ENCODE measurements at places on chromosomes 6 and 20.

GRCh38 chr20:37190354-37191112, 11.2 kb upstream of the MROH8 start:
- no peak for DNase-seq

- no peak for DNase-seq
Observed at GRCh38 chr6:53055873-53056272, 9.3 kb upstream of the FBXO9 start.

DNA sequence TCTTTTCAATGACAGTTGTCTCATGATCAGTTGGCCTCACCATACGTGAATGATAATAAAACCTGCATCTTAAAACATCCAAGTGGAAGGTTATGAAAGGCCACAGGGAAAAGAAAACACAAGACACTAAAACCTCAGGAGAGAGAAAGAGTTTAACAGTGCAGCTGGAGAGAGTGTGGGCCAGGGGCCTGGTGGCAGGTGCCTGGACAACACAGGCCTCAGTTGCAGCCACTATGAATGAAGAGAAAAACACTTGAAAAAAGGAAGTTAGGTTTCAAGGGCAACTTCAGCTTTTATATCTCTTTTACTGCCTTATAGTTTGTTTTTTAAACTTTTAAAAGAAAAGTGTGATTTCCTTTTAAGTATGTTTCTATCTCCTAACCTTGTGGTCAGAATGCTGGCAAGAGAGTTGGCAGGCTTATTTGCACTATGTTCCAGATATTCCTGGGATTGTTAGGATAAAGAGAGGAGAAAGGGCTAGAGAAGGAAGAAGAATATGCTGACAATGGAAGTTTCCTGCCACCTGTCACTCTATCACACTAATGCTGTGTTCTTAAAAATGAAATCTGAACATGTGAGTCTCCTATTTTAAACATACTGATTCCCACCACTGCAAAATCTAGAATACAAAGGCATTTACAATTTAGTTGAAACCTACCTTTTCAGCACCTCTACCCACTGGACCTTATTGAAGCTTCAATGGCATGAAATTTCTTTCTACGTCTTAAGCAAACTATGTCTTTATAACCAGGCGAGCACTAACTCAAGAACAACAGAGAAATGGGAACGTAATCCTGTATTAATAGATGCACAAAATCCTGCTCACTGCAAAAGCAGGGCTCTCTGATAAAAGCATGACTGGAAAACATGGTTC, 222.4 kb downstream of the CD83 start:
- no peak for DNase-seq

GRCh38 chr6:130355572-130355971, 10.2 kb upstream of the TMEM200A start:
- DNase-seq: no peak

DNA sequence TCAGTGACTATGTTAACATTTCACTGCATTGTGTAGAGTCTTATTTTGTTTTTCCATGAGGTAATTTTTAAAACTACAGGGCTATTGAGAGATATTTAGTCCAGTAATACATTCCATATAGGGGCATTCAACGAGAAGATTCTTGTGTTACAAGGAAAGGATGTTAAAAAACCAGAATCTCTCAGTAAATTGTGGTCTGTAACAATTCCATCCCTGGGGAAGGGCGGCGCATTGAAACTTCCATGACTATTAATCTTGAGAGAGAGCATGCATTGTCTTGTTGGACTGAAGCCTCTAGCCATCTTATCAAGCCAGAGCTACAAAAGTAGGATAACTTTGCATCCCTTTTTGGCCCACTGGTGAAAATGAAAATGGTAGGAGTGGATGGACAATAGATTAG, 119.7 kb downstream of the BCKDHB start:
- no peak for DNase-seq

GRCh38 chr6:132746048-132746447, 11.7 kb downstream of the VNN2 start:
- no peak for DNase-seq

GRCh38 chr6:166704171-166704570, 77.1 kb upstream of the RPS6KA2 start:
- DNase-seq: no peak

DNA sequence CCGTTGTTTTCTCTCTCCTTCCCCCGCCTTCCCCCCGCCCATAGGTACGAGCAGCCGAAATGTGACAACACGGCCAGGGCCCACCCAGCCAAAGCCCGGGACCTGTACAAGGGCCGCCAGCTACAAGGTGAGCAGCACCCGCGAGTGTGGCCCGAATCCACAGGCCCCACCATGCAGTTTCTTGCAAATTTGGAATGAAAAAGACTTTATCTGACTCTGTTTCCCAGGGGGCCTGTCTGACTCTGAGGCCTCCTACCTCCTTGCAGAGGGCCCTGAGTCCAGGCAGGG, 167.1 kb downstream of the SMOC2 start:
- DNase-seq: no peak

GRCh38 chr6:136225496-136225895, 24.6 kb downstream of the MTFR2 start:
- no peak for DNase-seq

GRCh38 chr6:56510984-56511531, 131.6 kb downstream of the DST start:
- no peak for DNase-seq

GRCh38 chr6:4299476-4299875, 164.1 kb upstream of the ECI2 start:
- no peak for DNase-seq

DNA sequence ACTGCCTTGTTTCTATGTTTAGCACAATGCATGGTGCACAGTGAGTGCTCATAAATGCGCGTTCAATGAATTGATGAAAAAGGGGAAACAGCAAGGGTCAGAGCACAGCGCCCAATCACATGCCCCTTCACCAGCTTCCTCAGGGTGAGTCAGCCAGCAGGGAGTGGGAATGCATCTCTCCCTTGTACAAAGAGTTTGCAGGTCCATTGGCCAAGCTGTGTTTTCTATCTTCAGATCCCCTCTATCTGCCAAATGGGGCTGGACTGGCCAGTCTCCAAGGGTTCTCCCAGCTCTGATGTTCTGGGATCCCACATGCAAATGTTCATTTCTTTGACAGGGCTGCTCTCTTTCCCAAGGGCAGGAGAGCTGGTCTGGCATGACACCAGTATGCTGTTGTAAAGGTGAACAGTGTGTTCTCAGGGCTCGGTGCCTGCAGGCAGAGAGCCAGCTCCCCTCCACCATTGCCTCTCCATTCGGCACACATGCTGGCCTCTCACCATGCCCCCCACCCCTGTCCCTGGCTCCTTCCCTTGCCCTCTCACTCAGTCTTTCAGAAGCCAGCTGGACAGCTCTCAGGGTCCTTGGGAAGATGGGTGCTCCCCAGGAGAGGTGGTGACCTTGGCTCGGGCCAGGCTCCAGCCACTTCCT, 25.0 kb downstream of the ANGPT4 start:
- DNase-seq: no peak

DNA sequence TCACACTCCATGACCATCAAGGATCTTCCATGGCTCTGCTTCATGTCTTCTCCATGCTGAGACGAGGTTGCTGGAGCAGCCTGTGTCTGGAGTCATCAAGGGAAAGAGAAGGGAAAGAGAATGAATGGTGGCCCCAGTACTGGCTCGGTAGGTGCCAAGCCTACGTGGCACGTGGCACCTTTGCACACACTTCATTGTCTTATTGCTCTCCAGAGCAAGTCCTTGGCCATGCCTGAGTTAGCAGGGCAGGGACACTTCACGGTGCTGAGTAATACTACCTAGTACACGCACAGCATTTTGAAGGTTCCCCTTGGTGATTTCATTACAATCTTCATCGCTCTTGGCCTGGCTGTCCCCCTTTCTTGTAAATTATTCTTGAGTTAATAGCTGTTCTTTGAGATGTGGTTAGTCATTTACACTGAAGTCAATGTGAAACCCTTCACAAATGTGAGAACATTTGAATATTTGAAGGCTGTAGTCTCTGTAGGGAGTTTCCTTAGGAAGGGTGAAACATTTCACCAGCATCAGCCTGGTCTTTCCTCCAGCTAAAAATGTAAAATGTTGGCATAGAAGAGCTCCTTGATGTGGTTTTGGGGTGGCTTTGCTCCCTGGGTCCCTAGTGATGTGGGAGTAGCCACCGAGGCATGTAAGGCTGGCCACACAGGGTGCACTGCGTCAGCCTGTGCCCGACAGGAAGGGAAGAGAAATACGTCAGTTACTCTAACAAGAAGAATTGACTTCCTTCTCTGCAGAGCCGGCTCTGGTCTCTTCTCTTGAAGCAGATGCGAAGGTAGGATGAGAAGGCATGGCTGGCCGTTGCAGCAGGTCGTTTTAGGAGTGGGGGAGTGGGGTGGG, at the start of gene SYTL3:
Gene SYTL3, plus strand, starts transcription at position 766 of the 855 bp plus-strand sequence. CDS start 13,215 bp downstream, outside the sequence.
- peak; percentile 49 for DNase-seq

GRCh38 chr20:54112221-54112884, 42.0 kb upstream of the BCAS1 start:
- no peak for DNase-seq

GRCh38 chr20:8624616-8625015, 444.3 kb upstream of the PLCB4 start:
- DNase-seq: no peak

DNA sequence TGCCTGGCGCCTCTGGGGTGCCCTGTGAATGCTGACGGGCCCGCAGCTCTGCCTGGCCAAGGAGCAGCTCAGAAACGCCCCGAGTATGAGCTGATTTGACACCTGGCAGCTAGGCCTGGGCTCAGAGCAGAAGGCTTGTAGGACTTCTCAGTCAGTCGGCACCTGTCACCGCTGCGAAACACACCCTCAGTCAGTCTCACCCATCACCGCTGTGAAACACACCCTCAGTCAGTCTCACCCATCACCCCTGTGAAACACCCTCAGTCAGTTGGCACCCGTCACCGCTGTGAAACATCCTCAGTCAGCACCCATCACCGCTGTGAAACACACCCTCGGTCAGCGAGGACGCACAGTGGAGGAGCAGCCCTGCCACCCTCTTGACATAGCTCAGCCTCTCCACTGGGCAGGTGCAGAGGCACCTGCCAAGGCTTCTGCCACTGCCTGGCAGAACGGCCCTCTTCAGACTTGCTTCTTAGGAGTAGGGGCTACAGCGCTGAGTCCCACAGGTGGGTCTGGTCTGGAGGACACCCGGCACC, 109.0 kb downstream of the PSMB1 start:
- no peak for DNase-seq

- no peak for DNase-seq
Observed at GRCh38 chr6:100449239-100449691, 15.5 kb downstream of the SIM1 start.

DNA sequence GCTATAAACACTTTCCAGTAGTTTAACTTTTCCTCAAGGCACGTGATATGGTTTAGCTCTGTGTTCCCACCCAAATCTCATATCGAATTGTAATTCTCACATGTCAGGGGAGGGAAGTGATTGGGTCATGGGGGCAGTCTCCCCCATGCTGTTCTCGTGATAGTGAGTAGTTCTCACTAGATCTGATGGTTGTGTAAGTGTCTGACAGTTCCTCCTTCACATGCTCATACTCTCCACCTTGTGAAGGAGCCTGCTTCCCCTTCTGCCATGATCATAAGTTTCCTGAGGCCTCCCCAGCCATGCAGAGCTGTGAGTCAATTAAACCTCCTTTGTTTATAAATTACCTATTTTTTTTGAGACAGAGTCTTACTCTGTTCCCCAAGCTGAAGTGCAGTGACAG, 127.9 kb downstream of the DTNBP1 start:
- no peak for DNase-seq

DNA sequence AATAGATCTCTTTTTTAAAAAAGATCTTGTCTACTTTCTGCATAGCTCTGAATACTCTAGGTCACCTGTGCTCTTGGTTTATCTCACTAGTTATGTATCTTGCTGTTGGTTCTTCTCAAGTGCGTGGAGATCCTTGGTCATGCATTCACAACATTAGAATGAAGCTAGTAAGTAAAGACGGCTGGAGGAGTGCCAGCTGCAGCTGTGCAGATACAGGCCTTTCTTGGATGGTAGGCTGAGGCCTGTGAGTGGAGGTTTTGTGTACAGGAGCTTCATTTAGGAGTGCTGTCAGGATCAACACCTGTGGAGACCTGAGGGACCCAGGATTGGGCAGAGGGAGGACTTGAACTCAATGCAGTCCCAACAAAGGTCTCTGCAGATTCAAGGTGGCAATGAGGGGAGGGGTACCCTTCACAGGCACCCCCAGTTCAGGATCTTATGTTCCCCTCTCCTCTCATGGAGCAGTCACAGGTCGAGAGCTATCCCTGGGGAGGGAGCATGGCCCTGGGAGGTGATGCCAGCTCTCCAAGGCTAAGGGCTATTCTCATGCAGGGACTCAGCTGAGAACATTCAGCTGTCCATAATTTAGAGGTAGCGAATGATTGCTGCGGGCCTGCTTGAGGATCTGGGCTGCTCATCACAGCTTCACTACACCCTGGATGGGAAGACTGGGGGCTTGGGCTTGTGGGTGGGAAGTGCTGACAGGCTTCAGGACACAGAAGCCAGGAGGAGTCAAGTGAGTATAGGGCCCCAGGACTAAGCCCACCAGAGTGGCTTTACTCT, 98.9 kb upstream of the ENPP5 start:
- DNase-seq: no peak

DNA sequence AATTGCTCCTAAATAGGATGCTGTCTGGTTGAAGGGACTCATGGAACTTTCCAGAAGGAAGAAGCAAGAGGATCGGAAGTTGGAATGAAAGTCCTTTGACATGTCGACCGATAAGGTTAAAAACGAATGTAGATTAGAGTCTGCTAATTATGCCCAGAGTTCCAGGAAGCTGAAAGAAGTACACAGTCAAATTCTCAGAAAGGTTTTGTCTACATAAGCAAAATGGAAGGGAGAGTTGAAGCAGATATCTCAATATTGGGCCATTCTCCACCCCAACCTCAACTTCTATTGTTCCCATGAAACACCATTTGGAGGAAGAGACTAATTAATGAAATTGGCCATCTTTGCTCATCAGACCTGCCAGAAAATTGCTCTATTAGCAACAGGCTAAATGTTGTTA, 64.0 kb downstream of the CAP2 start:
- no peak for DNase-seq

- no peak for DNase-seq
Observed at GRCh38 chr20:5192570-5193431, 66.0 kb downstream of the CDS2 start.

GRCh38 chr6:111871725-111872400, 1.4 kb downstream of the FYN start:
- DNase-seq: no peak

DNA sequence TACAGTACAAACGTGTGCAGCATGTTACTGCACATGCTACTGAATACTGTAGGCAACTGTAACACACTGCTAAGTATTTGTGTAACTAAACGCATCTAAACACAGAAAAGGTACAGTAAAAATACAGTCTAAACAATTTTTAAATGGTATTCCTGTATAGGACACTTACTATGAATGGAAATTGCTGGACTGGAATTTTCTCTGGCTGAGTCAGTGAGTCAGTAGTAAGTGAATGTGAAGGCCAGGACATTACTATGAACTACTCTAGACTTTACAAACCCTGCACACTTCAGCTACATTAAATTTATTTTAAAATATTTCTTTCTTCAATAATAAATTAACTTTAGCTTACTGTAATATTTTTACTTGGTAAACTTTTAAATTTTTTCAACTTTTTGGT, 225.0 kb upstream of the TENT5A start:
- no peak for DNase-seq

GRCh38 chr6:168181876-168182275, 102.9 kb upstream of the FRMD1 start:
- no peak for DNase-seq

- DNase-seq: no peak
Observed at GRCh38 chr6:108039681-108040080, 34.9 kb downstream of the OSTM1 start.

Measured in GM12864 (cell line).